ENCODE measurements at places on chromosomes 7 and 10. TPM values are rescaled to one million over a fixed set of nuclear protein-coding genes. Genes with fewer than 3 reads are reported as not detected.
A peak's percentile ranks its signal among the peaks of the same experiment; 100 is the strongest.

SLIT1 gene
- total RNA-seq, result 0.05 TPM

STMP1 gene
- 31.3 TPM for total RNA-seq

EIF5AL1 gene
- total RNA-seq, result 0.28 TPM

CD36 gene
- total RNA-seq, result 0.58 TPM

SPDYE1 gene
- not detected for total RNA-seq

DNA sequence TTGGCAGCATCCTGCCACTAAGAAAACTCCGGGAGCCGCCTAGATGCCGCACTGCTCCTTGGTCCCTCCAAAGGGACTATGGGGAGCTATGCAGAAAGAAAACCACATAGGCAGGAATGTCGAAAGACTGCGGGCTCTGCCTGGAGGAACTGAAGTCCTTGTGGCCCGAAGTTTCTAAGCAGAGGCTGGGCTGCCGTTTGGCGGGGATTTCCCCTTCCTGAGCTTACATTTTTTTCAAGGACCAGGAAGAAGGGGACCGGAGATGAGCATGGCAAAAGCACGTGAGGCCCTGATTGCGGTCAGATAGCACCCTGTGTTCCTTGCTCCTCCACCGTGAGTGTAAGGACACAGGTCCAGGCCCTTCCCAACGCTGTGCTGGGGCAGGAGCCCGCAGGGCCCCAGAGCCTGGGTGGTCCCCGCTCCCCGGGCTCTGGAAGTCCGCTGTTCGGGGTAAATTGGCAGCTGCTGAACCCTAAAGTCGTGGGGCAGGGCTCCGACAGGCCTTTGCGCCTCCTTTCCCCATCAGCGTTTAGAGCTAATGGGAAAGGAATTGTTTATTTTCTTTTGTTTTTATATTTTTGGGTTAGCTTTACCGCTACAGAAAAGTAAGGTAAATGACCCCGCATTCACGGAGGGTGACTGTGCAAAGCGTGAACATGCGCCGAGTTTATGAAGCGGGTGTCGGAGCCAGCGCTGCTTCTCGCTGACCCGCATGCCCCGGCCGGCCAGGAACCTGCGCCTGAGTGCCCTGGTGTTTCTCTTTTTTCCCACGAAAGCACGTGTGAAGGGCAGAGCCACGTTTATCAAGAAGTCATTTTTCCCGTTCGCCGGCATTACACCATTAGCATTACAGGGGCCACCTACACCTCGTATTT, 356.5 kb upstream of the ZNF32 start:
- no peak for DNase-seq

GRCh38 chr7:123798532-123799188, 46.3 kb upstream of the HYAL4 start:
- peak; percentile 1 for DNase-seq

DNA sequence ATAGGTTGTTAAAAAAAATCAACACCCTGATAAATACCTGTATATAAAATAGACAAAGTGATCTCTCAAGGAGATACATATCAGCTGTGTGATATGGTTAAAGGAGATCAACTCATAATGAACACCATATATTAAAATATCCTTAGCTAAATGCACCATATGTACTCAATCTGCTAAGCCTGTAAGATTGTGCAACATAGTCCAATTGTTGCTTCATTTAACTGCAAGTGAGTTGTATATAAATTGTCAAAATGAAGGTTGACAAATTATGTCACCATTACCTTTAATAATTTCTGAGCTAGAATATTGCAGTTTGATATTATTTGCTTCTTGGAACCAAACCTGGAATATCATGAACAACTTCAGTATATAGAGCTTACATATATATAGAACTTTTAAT, 283.7 kb downstream of the MALRD1 start:
- no peak for DNase-seq

GRCh38 chr10:79446758-79447084, 1.3 kb upstream of the ZCCHC24 start:
- DNase-seq, result peak; percentile 36

DNA sequence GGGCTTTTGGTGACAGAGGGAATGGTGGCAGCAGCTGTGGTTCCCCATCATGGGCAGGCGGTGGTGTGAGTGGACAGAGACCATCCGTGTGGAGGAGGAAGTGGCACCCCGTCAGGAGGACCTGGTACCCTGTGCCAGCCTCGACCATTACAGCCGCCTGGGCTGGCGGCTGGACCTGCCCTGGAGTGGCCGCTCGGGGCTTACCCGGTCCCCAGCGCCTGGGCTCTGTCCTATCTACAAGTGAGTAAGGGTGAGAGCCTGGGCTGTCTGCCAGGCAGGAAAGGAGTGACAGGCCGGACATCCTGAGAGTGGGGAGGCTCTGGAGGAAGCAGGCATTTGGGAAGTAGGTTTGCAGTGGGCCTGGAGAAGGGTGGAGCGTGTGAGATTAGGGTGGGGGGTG, 2.9 kb upstream of the ZNF467 start:
- DNase-seq, result peak; percentile 55

DNA sequence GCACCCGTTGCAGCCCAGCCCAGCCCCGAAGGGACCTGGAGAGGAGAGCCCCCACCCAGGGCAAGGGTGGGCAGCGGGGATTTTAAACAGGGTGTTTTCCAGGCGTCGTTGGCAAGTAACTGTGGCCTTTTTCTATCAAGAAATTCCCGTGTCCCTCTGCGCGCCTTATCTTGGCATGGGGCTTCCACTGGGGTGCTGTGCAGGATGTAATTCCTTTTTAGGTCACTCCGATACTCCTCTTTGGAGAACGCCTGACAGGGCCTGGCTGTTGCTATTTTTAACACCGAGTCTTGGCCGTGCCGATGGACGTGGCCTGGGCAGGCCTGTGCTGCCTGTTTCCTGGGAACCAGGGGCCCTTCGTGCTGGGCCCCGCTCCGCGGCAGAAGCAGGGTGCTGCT, 93.8 kb downstream of the INPP5A start:
- no peak for DNase-seq

DNA sequence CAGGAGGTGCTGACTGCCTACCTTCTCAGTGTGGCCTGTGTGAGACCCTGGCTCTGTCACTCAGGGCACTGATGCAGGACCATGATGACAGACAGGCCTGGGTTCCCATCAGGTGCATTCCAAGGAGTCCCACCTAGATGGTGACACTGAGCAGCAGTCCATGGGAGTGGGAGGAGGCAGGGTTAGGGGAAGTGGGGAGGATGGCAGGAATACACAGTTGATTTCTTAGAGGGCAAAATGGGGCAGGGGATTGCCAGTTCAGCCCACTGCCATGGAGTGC, 155.0 kb downstream of the SH3PXD2A start:
- DNase-seq, result no peak

DNA sequence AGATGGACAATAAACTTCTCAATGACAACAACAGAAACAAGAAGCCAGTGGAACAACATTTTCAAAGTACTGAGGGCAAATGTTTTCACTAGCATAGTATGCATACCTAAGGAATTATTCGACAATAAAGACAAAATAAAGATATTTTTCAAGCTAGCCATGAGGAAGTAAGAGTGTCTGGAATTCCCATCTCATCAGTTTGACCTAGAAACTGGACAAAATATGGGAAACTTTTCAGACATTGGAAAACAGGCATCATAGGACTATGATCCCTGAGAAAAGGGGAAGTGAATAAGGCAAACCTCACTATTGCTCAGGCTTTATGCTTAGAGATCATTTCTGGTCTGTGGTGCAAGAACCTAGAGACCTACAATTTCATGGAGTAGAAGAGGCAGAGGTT, 86.3 kb downstream of the OAT start:
- DNase-seq, result no peak

Measured in endothelial cell of umbilical vein (primary cell).